A172 (cell line): ENCODE measurements at places on chromosomes 5 and 9. TPM values are rescaled to one million over a fixed set of nuclear protein-coding genes. Genes with fewer than 3 reads are reported as not detected.

Gene SVEP1
- 0.07 TPM in 1 of 2 replicates, not detected in the other for total RNA-seq

DNA sequence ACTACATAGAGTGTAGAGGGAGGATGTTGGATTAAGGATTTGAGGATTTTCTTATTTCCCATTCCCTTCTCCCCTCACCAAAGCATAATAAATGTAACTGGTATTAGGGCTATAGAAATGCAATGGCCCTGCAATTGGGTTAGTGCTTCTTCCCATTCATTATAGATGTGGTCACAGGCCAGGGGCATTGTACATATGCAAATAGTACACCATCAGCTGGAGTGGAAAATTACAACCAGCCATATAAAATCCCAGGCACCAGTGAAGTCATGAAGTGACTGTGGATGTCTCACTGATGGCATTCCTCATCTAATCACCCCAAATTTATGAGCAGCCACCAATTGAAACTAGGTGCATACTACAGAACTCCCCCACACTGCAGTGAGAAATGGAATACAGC is 105.9 kb downstream of the PLK2 start:
- no peak for DNase-seq

DNA sequence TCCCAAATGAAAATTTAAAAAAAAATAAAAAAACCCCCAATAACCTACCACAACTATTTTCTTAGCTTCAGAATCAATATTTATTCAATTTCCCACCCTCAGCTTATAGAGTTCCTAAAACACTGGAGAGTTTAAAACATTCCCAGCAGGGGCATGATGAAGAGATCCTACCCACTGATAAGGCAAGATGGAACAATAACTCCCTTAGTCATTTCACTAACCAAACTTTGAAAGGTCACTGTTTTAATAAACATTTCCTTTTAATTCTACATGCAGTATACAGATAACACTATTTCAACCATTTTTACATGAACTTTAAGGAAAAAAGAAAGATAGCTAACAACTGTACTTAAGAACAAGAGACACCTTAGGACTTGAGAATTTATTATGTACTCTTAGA is 34.9 kb upstream of the ACOT12 start:
- DNase-seq, result peak; percentile 27

DNA sequence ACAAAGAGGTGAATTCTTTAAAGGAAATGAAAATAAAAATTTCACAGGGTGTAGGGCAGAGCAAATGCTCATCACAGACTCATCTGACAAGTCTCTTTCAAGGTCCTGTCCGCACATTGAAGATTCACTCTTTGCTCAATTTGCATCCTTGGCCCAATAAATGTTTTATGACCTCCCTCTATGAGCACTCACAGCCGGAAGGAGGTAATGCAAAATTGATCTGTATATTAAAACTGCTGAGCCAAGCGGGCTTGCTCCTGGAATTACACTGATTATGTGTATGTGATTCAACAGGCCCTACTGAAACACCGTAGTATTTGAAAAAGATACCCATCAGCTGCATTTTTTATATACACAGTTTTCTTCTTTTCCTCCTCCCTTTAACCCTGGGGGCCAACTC is 246.8 kb downstream of the IZUMO3 start:
- no peak for DNase-seq

- no peak for DNase-seq
Observed at GRCh38 chr5:51488803-51489642, 105.8 kb downstream of the ISL1 start.
